AG20443 (cell line): ENCODE measurements at places on chromosomes 1 and 21.

DNA sequence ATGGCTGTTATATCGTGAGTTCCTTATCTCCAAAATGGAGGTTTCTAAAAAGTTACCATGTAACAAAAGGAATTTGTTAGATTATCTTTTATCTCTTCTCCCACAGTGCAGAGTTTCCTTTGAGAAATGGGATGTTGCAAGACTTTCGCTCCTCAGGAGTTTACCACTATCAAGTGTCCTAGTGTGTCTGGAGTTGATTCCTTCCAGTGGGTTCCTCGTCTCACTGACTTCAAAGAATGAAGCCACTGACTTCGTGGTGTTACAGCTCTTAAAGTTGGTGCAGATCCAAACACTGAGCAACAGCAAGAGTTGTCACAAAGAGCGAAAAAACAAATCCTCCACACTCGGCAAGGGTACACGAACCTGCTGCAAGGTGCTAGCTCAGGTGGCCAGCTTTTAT, 37.0 kb downstream of the SPAG17 start:
- no peak for DNase-seq

- DNase-seq: peak; percentile 20
Observed at GRCh38 chr1:84687714-84688462, 2.4 kb downstream of the SSX2IP start.

GRCh38 chr1:212466437-212466836, 33.7 kb downstream of the NENF start:
- no peak for DNase-seq

DNA sequence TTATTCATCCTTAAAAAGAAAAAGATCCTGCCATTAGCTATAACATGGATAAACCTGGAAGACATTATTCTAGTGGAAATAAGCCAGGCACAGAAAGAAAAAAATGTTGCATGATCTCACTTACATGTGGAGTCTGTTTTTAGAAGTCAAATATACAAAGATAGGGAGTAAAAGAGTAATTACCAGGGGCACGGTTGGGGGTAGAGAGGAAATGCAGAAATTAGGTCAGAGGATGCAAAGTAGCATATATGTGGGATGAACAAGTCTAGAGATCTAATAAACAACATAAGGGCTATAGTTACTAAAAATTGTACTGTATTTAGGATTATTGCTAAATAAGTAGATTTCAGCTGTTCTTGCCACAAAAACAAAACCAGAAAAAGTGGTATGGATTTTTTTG, 61.4 kb upstream of the CD53 start:
- DNase-seq: no peak

- DNase-seq: no peak
Observed at GRCh38 chr1:17071794-17072193, 18.0 kb upstream of the SDHB start.

DNA sequence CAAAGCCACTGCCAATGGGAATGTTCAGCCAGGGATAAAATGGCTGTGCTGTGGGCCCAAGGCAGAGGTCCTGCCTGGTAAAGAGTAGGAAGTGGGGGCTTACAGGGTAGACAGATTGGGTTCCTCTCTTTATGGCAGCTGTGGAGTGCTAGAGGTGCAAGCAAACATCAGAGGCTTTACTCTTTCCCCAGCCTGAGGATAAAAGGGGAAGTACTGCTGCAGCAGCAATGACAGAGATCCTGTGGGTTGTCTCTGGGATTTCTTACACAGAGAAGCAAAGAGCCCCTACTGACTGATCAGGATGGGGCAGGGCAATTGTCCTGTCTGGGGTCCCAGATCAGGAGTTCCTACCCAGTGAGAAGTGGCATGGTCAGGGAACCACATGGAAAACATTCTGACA, 54.2 kb downstream of the DRAM2 start:
- DNase-seq: no peak

DNA sequence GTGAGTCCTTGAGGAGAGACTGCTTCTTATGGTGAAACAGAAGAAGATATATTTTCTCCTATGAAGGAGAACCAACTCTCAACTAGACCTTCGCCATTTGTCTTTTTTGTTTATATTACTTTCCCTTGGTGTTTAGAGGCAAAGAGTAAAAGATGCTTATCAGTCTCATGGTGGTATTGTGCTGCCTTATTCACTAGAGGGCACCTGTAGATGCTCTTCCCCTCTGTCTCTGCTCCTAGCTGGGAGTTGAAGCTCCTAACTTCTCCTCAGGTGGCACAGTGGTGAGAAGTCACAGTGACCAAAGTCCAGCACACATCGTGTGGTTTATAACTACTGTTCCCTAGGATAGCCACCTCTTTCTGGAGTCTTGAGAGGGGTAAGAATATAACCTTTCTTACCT, 1359.6 kb downstream of the PLA2G4A start:
- no peak for DNase-seq

GRCh38 chr1:102531036-102531435, 534.3 kb upstream of the OLFM3 start:
- no peak for DNase-seq

- DNase-seq: no peak
Observed at GRCh38 chr1:23913212-23913880, at the start of gene CNR2. Gene CNR2, minus strand, starts transcription at chr1:23913362. Its CDS starts 37,745 bp downstream, at chr1:23875617.

GRCh38 chr1:227124473-227124872, 184.4 kb downstream of the COQ8A start:
- DNase-seq: no peak

- peak; percentile 35 for DNase-seq
Observed at GRCh38 chr1:117698398-117699160, 92.7 kb downstream of the TENT5C start.

- no peak for DNase-seq
Observed at GRCh38 chr1:93635614-93636543, 45.8 kb downstream of the BCAR3 start.

GRCh38 chr1:235818632-235819136, 48.0 kb downstream of the LYST start:
- no peak for DNase-seq

DNA sequence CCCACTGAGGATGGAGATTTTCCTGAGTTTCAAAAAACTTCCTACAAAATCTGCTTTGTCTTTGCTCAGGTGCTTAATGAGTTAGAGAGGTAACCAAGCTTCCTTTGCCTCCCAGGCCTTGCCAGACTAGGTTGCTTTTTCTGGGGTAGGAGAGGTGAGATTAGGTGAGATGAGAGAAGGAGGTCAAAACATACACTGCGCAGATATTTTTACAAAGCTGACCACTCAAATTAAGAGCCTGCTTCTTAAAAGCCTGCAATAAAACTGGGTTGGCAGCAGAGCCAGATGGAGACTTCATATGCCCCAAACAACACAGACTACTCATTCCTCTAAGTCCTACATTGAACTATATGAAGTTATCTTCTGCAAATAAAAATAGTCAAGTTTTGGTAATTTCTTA, 352.5 kb downstream of the NUF2 start:
- no peak for DNase-seq

DNA sequence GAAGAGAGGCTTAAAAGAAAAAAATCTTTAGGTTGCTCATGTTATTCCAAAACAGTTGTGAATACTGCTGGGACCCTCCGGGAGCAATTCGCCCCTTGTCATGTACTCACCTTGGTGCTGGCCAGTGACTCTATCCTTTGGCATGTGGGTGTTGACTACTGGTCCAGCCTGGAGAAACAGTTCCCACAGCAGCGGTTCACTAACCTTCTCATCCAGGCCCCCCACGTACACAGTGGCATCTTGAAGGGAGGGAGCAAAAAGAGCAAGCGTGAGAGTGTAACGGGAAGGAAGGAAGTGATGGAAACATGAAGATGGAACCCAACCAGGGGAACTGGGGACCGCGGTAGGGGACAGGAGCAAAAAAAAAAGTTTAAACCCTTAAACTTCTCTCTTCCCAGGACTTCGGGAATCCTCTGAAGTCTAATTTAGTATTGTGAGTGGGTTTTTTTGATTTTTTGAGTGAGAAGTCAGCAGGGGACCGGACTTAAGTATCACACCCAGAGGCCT, 494 bp downstream of the SF3B4 start:
- DNase-seq: no peak
